ENCODE measurements at places on chromosomes 5 and 9.

DNA sequence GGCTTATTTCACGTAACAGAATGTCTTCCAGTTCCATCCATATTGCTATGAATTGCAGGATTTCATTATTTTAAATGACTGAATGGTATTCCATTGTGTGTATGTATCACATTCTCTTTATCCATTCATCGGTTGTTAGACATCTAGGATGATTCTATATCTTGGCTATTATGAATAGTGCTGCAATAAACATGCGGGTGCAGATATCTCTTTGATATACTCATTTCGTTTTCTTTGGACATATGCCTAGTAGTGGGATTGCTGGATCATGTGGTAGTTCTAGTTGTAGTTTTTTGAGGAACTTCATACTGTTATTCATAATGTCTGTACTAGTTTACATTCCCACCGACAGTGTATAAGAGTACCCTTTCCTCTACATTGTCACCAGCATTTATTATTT lies 460.5 kb downstream of the MAN2A1 start:
- no peak for DNase-seq

- DNase-seq, result no peak
Observed at GRCh38 chr9:4066120-4066519, 233.7 kb downstream of the GLIS3 start.

GRCh38 chr9:114012126-114012525 lies 66.0 kb downstream of the AMBP start:
- DNase-seq, result no peak

GRCh38 chr5:133981714-133982113 lies 13.3 kb upstream of the C5orf15 start:
- DNase-seq, result no peak

- no peak for DNase-seq
Observed at GRCh38 chr5:65017636-65018035, 248.9 kb downstream of the CWC27 start.

- DNase-seq, result no peak
Observed at GRCh38 chr9:36625006-36625615, 52.4 kb downstream of the MELK start.

DNA sequence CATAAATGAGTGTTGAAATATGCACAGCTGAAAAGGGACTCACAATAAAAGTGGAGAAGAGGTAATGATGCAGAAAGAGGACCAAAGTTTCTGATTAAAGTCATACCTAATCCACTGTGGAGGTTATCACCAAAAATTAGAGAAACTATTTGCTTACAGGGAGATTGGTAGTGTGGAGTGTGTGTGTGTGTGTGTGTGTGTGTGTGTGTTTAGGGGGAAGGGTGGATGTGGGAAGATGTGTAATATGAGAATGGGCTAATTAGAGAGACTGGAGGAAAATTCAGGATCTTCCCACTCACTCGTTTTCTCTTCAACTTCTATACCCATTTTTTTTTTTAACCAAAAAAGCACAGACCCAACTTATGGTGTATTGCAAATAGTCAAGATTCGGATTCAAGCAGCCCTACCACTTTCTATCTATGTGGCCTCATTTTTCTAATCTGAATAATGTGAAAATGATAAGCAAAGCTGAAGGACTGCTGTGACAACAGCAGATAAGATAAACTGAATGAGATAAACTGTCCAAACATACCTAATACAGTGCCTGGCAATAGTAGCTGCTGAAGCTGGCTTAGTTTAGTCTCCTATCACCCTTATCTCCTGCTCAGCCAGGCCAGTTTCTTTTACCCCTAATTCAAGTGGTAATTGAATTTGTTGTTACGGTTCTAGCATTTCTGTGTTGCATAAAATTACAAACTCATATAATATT lies 501.1 kb downstream of the KDM4C start:
- DNase-seq, result no peak

- no peak for DNase-seq
Observed at GRCh38 chr9:34085581-34086500, 37.2 kb upstream of the UBAP2 start.

DNA sequence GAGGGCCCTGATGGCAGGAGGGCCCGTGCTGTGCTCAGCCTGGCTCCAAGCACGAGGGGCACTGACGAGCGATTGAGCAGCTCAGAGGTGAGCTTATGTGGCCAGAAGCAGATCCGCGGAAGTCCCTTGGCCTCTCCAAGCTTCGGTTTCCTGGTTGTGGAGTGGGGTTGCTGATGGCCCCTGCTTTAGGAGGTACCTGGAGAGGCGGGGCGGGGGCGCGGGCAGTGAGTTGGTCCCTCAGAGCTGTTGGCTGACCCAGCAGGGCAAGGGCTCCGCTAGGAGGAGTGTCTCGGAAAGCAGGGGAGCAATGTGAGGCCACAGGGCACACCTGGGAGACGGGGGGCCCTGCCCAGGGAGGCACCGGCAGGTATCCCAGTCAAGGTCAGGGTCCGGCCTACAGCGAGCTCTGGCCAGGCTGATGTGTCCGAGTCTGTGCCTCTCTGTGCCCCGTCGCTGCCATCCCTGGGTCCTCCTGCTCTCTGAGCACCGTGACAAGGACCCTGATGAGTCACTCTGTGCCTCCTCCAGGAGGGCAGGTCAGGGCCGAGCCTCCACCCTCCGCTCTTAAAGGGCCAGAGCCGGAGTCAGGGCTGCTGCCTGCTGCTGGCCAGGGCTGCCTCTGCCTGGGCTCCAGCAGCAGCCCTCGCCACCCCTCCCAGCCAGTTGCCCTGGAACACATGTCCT lies 14.8 kb downstream of the NCS1 start:
- no peak for DNase-seq

- DNase-seq, result no peak
Observed at GRCh38 chr9:10172476-10172875, 440.3 kb downstream of the PTPRD start.

DNA sequence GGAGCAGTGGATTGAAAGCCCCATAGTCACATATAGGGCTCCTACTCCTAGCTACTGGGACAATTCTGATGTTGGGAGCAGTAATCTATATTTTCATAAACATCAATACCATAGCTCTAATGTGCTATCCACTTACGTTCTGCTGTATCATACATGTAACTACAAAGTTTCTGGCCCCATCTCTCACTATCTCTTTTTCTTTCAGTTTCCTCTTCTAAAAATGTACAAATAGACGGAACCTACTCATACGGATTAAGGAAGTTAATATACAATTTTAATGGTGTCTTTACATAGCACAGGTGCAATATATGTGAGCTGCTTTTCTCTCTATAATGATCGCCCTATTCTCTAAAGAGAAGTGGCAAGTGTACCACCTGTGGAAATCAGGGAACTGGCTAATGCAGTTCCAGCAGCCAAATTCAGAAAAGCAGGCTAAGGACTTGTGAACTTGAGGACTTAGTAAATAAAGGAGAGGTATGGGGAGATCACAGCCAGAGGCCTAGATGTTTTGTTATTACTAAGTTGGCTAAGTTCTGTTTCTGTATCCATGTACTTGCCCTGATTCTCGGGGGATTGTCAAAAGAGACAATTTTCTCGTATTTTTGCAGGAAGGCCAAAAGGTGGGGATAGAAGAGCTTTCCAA lies 1021.9 kb downstream of the CDH12 start:
- no peak for DNase-seq

GRCh38 chr5:179180921-179181645 lies 120.9 kb downstream of the ZNF354C start:
- no peak for DNase-seq

DNA sequence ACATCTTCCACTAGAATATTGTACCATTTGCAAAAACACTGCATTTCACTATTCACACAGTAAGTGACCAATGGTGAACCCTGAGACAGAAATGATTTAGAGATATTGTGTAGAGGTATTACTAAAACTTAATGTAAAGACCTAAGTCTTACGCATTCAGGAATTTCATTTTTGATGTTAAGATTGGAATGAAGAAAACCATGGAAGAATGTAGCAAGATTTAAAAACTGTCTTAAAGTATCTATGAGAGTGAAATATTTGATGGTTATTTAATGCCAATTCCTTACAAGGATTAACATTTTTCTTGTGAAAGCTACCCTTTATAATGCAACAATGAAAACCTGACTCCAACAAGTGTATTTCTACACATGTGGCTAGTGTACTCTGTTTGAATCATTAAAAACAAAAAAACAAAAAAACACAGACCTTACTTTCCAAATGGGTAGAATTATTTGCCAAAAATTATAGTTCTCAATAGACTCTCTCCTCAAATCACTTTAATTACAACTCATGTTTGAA lies 172.0 kb downstream of the NNT start:
- DNase-seq, result no peak

- DNase-seq, result no peak
Observed at GRCh38 chr9:111711548-111711947, 50.1 kb downstream of the GNG10 start.

- peak; percentile 58 for DNase-seq
Observed at GRCh38 chr5:170603578-170604565, 100.1 kb downstream of the KCNIP1 start.

DNA sequence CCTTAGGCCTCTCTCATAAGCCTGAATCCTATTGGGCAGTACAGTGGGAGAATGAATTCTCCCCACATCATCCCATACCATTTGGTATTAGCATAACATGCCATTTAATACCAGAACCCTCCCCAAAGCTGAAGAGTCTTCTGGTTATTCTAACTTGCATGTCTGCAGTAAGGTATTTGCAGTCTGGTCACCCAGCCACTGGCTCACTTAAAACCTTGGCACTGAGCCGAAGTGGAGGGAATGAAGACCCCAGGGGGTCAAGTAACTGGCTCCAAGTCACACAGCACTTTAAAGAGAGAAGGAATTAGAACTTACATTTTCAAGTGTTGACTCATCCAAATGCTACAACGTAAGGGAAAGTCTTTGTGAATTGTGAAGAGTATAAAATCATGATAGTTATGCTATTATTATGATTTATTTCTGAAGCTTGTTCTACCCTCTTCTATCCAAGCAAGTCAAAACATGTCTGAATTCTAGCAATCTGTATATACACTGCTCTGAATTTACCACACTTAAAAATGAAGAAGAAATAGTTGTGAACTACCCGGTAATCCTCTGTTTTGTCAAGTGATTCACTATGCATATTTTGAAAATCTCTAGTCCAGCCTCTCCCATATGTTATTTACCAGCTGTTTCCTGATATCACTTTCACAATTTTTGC lies 28.5 kb downstream of the GLRA1 start:
- no peak for DNase-seq

DNA sequence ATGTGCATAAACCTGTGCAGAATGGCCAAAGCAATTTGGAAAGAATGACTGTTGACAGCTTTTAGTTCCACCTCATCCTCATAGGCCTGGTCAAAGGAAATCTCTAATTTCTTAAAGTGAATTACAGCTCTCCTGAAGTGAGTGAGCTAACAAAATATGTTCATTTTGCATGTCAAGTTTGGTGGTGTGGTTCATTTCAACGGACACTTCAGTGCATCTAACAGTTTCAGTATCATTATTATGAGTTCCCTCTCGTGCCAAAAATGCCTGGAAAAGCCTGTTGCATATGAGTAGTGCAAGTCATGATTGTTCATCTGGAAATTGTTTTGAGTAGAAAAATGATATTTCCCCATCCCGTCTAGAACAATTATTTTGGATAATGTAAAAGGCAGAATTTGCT lies 53.2 kb upstream of the HMHB1 start:
- DNase-seq, result no peak

DNA sequence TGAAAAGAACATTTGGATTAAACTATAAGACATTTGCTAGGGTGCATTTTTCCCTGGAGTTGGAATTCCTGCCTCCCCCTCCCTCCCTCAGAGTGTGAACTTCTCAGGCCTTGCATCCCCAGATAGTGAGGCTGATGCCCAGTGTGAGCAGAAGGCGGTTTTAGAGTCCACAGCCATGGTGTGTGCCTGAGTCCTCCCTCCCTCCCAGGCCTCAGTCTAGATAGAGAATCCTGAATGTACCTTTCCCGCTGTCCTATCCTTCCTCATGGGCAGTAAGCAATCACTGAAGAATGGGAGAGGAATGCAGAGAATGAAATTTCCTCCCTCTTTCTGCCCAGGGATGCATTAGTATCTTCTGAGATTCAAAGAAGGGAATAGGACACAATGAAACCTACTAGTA lies 108.5 kb downstream of the RASGRF2 start:
- DNase-seq, result no peak

GRCh38 chr5:160199410-160199911 lies 29.8 kb upstream of the FABP6 start:
- peak; percentile 66 for DNase-seq

DNA sequence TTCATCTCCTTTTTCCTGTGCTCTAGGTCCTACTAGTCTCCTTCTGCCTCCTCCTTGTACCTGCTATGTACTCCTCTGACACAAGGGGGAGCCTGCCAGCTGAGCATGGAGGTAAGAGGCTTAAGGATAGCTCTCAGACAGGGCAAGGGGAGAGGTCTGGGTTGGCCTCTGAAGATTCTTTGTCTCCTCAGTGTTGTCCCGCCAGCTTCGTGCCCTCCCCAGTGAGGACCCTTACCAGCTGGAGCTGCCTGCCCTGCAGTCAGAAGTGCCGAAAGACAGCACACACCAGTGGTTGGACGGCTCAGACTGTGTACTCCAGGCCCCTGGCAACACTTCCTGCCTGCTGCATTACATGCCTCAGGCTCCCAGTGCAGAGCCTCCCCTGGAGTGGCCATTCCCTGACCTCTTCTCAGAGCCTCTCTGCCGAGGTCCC lies 3.8 kb downstream of the CREB3 start:
- peak; percentile 64 for DNase-seq

DNA sequence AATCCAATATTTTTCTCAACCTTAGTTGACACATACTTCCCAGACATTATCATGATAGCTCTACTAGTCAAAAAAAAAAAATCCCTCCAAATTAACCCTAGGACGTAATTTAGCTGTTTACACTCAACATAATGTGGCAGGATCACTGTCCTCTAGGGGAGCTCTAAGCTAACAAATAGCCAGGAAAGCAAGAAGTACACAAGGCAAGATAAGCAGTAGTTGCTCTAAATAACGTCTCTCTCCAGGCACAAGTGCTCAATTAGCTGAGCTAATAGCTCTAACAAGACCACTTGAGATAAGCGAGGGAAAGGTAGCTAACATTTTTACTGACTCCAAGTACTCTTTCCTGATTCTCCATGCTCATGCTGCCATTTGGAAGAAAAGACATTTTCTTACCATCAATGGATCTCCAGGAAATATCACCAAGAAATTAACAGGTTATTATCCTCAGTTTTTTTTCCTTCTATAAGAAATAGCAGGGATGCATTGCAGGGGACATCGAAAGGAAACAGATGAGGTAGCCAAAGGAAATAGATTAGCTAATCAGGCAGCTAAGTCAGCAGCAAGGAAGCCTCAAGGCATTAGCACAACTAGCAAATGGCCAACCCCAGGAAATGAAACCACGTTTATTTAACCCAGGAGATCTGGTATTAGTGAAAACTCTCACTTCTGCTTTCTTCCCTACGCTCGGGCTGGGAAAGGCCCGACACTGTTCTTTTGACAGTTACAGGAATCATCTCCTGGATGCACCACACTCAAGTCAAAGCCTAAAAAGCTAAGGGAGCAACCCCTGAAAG lies 614.1 kb downstream of the PTPRD start:
- DNase-seq, result no peak

GRCh38 chr5:115774684-115775083 lies 41.8 kb downstream of the CDO1 start:
- DNase-seq, result no peak
